Activated CD8-positive, alpha-beta memory T cell treated with anti-CD3 and anti-CD28 coated beads for 1 hour (primary cell): ENCODE measurements at places on chromosomes 13 and 19.

DNA sequence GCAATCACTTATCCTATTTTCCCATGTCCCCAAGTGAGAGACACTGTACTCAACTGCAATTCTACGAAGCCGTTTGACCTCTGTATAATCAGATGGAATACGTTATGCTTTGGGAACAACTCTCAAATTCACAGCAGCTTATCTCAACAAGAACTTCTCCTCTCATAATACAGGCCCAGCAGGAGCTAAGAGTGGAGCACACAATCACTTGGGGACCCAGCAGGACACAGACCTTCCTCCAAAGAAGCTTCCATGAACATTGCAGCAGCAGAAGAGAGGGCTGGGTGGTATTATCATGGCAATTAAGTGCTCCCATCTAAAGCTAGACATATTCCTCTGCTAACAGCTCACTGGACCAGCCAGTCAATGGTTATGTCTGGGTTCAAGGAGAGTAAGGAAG lies 428.3 kb upstream of the MIR17HG start:
- DNase-seq: no peak

DNA sequence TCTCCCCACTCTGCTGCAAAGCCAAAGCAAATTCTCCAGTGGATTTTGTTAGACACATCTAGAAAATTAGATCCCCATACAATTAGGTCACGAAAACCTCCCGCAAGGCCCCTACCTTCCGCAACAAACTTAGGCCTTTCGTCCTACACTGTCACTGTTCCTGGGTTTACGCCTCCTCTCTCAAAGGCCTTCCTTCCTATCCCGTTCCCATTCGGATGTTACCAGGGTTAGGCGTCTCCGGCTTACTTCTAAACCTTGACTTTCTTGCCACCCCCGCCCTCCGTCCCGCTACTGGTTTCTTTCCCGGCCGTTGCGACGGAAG lies 754 bp downstream of the RNF6 start:
- DNase-seq: no peak

GRCh38 chr13:56718791-56719190 lies 421.9 kb upstream of the PRR20A start:
- DNase-seq: no peak

DNA sequence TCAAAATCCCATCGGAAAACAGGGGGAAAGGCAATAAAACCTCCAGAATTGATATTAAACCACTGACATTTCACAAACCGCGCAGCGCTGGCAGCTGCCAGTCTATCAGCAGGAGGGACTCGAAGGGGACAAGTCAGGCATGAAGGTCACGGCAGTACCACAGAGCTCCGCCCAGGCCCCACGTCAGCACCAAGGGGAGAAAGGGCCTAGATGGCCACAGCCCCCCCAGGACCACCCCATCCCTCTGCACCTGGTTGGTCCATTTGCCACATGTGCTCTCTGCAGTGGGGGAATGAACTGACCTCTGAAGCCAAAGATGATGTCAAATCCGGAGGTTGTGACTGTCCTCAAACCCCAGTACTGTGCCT lies 9.5 kb upstream of the VSTM2B start:
- no peak for DNase-seq

DNA sequence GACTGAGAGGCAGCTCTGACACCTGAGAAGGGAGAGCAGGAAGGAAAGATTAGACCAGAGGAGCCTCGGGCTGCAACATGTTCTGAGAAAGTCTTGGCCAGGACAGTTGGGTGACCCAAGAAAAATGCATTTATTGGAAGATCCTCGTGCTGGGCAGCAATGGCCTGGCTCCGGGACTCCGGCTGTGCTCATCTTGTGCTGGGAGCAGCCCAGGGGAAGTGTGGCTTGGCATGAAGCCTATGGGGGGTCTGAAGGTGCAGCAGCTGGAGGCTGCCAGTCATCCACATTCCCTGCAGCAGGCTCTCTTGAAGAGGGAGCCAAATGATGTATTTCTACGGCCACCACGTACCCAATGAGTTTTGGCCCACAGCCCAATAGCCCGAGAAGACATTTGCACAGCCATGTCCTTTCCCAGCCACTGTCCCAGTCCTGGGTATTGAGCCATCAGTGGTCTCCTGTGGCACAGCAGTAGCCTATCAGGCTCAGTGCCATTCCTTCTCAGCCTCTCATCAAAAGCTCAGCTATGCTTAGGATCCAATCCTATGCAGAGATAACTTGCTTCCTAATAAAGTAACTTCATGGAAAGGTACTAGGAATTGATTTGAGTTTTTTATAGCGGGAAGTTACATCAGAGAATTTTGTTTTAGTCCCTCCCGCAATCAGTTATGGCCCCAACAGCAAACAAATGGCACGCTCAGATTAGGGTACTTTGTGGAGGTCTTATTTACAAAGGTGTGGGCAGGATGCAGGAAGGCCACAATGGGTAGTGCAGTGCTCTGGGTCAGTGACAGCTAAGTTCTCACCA lies 76.0 kb upstream of the MEDAG start:
- DNase-seq: no peak
